ENCODE measurements at places on chromosomes 13 and 19.

DNA sequence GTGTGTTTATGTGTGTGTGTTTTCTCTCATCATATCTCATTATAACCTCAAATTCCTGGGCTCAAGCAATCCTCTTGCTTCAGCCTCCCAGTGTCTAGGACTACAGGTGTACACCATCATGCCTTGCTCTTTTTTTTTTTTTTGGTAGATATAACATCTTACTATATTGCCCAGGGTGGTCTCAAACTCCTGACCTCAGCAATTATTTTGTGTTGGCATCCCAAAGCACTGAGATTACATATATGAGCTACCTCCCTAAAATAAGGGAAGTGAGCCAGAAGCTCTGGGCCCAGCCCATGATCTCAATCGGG is 448 bp upstream of the ZNF543 start:
- no peak for DNase-seq

- no peak for DNase-seq
Measured at GRCh38 chr19:1156305-1156801, 17.7 kb downstream of the SBNO2 start.

GRCh38 chr13:28582892-28583240 is 76.1 kb upstream of the POMP start:
- DNase-seq: no peak

- no peak for DNase-seq
Measured at GRCh38 chr19:46391296-46392251, 21.8 kb downstream of the CCDC8 start.

GRCh38 chr19:41701401-41702075 is 6.9 kb upstream of the CEACAM5 start:
- peak; percentile 6 for DNase-seq

DNA sequence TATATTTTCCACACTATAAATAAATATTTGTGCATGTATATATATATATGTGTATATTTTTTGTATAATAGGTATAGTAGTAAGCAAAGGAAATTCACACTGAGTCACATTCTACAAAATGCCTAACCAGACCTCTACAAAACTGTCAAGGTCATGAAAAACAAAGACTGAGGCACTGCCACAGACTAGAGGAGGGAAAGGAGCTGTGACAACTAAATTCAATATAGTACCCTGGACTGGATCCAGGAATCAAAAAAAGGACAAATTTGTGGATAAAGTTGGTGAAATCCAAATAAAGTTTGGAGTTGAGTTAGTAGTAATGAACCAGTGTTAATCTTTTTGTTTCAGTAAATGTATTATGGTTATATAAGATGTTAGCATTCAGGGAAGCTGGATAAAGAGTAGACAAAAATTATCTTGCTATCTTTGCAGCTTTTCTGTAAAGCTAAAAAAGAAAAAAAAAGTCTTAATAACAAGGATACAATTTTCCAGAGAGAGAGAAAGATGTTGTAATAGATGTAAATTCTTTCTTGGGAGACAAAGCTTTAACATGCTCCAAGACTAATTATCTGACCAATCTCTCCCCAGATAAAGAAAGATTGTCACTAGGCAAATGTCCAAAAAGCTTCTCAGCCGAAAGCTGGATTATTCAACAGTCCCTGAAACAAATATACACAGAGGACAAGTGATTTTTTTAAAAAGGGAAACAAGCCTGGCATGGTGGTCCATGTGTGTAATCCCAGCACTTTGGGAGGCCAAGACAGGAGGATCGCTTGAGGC is 19.1 kb downstream of the SYDE1 start:
- DNase-seq: no peak

DNA sequence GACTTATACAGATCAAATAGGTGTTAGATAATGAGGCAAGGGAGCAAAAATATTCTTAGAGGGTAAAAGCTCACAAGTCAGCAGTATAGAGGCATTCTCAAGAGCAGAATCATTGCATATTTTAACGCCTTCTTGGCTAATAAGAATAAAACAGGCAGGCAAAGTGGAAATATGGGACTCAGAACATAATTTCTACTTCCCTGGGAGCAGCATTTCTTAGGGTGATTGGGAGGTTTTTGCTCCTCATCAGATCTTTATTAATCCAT is 39.6 kb downstream of the LHFPL6 start:
- no peak for DNase-seq

DNA sequence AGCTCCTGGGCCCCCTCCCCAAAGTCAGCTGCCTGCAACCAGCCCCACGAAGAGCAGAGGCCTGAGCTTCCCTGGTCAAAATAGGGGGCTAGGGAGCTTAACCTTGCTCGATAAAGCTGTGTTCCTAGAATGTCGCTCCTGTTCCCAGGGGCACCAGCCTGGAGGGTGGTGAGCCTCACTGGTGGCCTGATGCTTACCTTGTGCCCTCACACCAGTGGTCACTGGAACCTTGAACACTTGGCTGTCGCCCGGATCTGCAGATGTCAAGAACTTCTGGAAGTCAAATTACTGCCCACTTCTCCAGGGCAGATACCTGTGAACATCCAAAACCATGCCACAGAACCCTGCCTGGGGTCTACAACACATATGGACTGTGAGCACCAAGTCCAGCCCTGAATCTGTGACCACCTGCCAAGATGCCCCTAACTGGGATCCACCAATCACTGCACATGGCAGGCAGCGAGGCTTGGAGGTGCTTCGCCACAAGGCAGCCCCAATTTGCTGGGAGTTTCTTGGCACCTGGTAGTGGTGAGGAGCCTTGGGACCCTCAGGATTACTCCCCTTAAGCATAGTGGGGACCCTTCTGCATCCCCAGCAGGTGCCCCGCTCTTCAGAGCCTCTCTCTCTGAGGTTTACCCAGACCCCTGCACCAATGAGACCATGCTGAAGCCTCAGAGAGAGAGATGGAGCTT is 4.7 kb upstream of the CEACAM5 start:
- DNase-seq: no peak

GRCh38 chr19:19059018-19059836 is 4.6 kb upstream of the SLC25A42 start:
- no peak for DNase-seq

DNA sequence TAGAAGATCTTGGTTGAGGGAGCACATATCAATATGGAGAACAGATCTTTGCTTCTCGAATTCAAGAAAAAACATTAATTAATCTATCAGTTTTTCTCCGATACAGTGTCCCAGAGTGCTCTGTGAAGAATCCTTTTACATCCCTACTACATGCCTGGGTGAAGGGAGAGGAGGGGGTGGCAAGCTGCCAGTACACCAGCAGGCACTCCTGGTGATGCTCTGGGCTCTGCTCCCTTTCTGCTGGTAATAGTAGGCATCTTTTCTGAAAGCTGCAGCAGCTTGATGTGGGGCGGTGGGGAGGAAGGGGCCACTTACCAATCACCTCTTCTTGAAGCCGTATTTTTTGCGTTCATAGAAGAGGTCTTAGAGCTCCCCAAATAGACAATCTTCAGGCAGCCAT is 30.7 kb downstream of the PBX4 start:
- DNase-seq: no peak

DNA sequence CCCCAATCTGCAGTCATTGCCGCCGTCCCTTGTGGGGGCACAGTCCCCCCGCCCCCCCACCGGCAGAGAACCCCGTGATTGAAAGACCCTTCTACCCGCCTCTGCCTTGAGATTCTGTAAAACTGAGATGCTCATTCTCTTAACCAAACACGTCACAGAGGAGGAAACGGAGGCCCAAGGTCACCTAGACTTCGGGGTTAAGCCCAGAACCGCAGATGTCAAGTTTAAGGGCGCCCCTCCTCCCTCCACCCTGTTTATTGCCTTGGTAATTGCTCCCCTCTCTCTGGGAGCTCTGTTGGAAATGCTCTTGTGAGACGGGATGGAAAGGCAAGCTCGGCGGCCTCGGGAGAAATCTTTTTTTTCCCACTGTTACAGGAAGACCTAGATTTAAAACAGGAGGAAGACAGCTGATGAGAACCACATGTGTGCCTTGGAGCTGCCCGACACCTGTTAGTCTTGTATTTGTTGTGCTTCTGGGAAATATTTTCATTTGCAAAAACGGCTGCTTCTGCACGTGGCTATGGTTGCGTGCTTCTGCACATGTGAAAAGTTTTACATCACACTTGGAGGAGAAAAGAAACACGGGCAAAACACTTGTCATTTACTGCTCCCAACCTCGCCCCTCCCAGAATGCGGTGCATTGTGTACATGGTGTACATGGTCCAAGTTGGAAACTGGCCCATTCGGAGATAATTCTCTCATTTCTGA is 1.1 kb upstream of the MED26 start:
- peak; percentile 22 for DNase-seq

DNA sequence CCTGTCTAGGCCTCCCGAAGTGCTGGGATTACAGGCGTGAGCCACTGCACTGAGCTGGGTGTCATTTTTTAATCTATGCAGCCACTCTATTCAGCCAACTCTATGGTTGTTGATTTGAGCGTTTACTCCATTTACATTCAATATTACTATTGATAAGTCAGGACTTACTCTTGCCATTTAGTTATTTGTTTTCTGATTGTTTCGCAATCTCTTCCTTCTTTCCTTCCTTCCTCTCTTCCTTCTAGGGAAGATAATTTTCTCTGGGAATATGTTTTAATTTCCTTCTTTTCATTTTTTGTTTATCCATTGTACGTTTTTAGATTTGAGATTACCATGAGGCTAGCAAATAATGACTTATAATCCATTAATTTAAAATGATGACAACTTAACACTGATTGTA is 2056.0 kb downstream of the OLFM4 start:
- DNase-seq: no peak

DNA sequence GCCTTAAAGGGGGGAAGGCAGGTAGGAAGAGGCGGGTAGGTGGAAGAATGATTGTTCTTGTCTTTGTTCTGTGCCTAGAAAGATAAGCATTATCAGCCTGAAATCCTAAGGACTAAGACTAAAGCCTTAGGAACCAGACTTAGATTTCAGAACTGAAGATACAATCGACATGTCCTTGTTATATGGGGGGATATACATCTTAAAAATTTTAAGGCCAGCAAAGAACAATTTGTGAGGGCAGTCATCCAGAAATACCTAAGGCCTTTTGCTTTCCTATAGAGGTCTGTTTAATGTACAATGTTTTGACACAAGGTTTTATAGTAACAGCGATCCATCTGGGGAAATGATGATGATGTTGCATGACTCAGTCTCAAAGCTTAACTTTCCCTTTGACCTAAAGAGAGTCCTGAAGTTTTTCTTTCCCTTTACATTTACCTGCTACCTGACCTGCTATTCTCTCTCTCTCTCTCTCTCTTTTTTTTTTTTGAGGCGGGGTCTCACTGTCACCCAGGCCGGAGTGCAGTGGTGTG is 20.2 kb upstream of the CEACAM6 start:
- no peak for DNase-seq

DNA sequence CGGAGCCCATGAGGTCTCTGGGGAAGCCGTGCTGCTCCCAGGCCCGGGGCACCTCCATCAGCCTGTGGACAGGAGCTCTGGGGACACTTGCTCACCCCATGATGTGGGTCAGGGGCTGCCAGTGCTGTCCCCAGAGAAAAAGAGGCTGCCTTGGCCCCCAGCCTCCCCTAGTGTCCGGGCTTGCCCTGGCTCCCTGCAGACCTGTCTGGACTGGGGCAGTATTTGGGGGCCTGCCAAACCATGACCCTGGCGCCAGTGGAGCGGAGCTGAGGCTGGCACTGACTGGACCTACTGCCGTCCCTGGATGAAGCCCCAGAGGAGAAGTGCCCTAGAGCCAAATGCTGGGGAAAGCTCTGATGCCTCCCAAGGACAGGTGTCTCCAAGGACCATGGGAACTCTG is 30.4 kb downstream of the ELAVL1 start:
- no peak for DNase-seq

GRCh38 chr19:6868351-6868750 is 19.0 kb upstream of the ADGRE1 start:
- DNase-seq: no peak

- no peak for DNase-seq
Measured at GRCh38 chr13:110468986-110469495, 92.5 kb downstream of the RAB20 start.

DNA sequence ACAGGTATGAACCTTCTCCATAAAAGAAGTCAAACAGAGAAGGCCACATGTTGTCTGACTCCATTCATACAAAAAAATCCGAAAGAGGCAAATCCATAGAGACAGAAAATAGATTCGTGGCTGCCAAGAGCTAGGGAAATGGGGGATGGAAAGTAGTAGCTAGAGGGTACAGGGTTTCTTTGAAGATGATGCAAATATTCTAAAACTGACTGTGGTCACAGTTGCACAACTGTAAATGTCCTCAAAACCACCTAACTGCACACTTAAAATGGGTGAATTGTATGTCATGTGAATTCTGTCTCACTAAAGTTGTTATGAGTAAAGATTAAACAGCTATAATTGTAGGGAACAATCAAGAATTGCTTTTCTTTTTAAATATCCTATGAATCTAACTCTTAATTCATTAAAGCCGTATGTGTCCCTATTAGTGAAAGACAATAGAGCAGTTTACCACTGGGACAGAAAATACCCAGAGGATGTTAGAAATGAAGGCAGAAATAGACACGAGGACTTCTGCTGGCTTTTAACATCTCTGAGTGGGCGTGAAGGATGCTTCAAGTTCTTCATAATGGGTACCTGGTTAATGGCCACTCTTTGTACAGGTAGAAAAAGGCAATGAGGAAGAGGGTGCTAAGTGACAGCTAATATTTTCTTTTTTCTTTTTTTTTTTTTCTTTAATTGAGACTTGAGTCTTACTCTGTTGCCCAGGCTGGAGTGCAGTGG is 21.2 kb downstream of the INSR start:
- no peak for DNase-seq

DNA sequence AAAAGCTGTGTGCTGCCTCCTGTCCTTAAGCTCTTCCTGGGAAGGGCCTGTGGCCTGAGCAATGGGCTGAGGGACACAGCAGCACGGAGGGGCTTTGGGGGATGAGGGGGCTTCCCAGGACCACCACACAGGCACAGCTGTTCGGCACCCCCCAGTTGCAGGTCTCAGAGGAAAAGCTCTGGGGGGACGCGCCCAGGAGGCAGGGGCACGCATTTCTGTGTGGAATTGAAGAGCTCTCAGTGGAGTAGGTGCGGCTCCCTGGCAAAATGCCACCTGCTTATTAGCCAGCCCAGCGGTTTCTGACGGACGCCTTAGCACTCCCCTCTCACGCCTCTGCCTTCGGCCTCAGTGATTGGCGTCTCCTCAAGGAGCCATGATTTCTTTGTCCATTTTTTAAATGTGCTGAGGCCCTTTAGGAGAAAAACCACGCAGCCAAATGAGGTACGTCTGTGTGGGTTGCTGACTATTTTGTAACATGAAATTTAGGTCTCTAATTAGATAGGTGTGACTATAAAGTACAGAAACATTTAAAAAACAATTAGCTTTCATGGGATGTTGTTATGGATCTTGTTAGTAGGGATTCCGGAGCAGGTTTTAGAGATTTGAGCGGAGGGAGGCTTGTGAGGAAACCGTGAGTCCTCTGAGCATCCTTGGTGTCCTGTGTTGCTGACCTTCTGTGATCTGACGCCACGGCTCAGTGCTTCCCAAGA is 4.0 kb downstream of the MCF2L start:
- DNase-seq: no peak

- peak; percentile 74 for DNase-seq
Measured at GRCh38 chr19:18317961-18318800, 4.7 kb downstream of the LSM4 start.

- no peak for DNase-seq
Measured at GRCh38 chr13:110240943-110241342, 66.0 kb downstream of the COL4A1 start.

All from activated CD4-positive, alpha-beta T cell treated with anti-CD3 and anti-CD28 coated beads, Interleukin-2, Interleukin-4, amounts not matched to agents 100 ng/mL and 50 ng/mL, durations not matched to agents 16 hours and 8 hours (primary cell).